ENCODE measurements at places on chromosomes 2 and 18. TPM values are rescaled to one million over a fixed set of nuclear protein-coding genes. Genes with fewer than 3 reads are reported as not detected.

GRCh38 chr2:147847746-147848391 is 3.0 kb downstream of the ACVR2A start:
- DNase-seq, result no peak

DNA sequence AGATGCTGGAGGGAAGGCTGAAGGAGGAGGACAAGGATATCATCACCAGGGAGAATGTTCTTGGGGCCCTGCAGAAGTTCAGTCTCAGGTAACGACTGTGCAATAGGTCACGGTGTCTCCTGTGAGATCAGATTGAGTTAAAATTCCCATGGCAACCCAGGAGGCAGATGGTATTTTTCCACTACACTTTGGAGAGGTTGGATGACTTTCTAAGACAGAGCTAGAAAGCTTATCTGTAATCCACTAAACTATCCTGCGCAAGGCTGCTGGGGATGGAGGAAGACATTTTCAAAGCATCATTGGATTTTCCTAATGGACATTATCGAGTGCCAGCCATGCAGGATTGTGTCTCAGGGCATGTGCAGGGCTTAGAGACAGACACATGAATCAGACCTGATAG is 74.6 kb downstream of the ARMC9 start:
- no peak for DNase-seq

GRCh38 chr2:27241761-27242613 is 20.9 kb downstream of the SLC30A3 start:
- no peak for DNase-seq

DNA sequence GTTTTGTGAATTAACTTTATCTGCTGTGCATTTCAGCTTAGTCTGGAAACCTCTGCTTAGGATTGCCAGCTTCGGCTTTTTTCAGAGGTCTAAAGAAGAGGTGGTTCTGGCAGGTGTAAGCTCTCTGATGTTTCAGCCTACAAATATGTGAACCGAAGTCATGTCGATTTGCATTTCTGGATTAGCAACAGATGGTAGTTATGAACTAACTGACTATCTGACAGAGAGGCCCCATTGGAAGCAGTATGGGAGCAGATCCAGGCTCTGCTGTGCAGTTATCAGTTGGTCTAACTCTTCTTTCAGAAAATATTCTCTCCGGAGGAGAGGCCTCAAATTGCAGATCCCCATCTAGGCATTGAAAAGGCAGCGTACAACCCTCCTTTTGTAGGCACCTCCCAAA is 32.7 kb upstream of the SPRED2 start:
- DNase-seq, result no peak

- no peak for DNase-seq
These were observed 261.6 kb upstream of the ZNF804A start for GRCh38 chr2:184336688-184337087.

- no peak for DNase-seq
These were observed 12.7 kb downstream of the SP3 start for GRCh38 chr2:173952267-173953046.

GRCh38 chr2:182144041-182144775 is 158.6 kb downstream of the PPP1R1C start:
- DNase-seq, result no peak

DNA sequence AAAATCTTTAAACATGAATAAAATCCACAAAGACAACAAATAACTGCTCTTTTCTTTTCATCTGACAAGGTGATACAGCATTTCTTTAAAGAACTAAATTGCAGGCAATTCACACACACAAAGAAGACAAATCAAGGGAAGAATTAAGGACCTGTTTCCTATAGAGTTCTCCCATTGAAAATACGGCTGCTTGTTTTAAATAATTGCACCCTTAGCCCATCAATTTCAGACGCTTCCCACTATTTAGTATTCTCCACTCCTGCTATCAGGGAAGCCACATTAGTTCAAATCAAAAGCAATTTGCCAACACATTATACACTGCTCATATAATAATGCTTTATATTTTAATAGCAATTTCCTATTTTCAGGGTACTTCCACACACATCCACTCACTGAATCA is 11.3 kb downstream of the CMPK2 start:
- no peak for DNase-seq

DNA sequence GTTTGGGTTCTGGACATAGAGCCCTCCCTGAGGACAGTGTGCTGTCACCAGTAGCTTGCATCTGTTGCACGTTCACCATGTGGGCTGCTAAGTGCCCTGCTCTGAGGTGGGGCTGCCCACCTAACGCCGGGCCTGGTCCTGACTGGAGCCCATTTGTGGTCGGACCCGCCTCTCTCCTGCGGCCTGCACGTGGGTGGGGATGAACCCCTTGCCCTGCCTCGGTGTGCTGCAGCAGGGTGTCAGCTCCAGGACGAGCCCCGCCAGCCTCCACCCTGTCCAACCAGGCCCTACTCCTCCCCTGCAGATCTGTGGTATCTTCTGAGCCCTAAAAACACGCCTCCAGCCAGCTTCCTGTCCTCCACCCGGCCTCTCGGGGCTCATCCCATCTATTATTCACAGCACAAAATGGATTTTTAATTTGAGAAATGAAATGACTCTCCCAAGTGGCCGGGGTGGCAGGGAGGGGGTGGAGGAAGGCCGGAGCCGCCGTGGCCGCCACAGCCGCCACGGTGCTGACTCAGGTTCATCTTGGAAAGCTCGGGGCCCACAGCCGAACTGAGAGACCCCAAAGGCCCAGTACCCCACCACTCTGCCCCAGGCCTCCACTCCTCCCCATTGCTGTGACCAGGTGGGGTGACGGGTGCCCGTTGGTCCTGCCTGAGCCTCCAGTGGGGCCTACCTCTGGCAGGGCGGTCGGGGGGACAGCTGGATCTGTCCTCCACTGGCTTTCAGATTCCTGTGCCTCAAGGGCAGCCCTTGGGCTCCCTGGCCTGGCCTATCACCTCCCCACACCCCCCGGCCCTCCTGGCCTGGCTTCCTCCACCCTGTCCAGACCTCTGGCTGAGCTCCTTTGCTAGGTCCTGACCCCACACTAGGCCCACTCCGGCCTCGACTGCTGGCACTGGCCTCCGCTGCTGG is 2.8 kb upstream of the ECEL1 start:
- DNase-seq, result no peak

DNA sequence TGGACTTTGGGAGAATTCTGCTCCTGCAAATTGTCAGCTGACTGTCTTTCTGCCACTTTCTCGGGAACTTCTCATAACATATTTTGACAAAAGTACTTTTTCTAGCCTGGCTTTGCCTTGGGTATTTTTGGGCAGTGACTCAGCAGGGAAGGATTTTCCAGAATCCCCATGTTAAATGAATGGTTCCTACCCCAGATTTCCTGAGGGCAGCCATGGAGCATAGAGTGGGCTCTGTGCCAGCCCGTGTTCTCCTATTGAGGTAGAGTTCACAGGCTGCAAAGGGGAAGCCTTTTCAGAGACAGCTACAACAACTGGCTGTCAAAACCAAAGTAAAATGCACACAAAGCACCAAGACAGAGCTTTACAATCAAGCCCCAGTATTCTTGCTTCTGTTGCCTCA is 59.8 kb downstream of the BMP10 start:
- no peak for DNase-seq

GRCh38 chr2:7619203-7619970 is 702.2 kb downstream of the RNF144A start:
- no peak for DNase-seq

DNA sequence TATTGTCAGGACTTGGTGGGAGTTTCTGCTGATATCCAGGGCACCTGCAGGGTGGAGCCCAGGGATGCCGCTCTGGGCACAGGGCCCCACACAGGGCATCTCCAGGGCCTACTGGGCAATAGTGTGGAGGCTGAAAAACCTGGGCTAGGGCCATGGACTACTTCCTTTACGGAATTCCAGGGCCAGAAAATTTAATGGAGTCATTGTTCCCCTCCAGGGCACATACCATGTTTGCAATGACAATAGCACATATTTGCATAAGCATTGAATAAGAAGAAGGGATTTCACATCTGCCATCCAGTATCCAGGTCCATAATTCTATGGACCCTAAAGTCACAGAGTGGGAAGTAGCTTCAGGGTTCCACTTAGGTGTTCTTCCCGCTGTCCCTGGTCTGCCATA is 103.8 kb upstream of the TPO start:
- no peak for DNase-seq

DNA sequence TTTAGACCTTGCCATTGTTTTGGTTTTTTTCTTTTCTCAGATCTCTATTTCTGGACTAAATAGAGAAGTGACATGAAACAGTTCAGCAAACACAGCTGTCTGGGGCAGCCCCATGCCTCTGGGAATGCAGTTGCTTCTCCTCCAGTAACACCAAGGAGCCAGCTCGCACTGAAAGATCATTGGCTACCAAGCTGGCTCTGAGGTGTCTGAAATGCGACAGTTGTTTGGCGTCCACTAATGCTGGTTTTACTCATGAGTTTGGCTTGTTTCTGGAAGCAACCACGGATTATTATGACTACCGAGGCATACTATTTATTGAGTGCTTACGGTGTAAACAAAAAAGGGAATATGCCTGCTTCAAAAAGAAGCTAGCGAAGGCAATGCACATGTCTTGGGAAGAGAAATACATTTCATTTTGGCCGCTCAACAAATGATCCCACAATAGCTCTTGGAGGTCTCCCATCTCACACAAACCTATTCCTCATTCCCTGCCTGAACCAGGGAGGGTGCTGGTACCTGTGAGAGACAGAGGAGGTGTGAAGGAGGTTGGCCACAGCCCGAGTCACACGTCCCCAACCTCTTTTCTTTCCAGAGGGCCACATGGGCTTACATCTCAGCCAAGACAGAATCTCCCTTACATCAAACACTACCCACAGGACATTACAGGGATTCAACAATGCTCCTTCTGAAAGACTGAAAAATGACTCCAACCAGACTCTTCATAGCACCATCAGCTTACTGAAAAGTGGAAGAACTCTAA is 37.5 kb upstream of the NEB start:
- DNase-seq, result no peak

DNA sequence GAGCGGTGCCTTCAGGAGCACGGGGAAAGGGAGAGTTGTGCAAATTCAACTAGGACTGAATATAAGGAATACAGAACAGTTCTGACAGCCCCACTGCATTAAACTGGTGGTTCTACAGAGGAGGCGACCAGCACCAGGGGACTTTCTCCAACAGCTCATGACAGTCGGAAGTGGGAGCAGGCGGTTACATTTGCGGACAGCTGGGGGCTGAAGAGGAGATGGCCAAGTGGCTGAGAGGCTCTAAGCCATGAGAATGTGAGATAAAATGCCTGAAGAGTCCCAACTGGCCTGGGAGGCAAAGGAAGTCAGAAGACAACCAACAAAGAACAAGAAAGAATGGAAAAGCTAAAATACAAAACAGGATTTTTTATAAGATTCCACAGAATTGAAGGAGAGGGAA is 141.3 kb downstream of the L3MBTL4 start:
- no peak for DNase-seq

DNA sequence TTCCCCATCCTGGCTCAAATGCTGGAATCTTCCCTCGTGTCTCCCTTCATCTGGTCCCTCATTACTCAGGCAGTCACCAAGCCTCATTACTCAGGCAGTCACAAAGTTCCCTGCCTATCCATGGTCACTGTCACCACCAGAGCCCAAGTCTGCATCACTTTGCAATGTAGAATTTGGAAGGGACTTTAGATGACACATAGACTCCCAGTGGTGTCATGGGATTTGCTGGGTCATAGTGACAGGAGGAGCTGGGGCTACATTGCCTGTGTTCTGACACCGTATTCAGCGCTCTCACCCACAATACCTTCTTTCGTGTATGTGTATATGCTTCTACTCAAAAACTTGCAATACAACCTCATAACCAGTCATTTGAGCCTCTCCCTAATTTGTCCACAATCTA is 2.1 kb upstream of the EMILIN1 start:
- no peak for DNase-seq

DNA sequence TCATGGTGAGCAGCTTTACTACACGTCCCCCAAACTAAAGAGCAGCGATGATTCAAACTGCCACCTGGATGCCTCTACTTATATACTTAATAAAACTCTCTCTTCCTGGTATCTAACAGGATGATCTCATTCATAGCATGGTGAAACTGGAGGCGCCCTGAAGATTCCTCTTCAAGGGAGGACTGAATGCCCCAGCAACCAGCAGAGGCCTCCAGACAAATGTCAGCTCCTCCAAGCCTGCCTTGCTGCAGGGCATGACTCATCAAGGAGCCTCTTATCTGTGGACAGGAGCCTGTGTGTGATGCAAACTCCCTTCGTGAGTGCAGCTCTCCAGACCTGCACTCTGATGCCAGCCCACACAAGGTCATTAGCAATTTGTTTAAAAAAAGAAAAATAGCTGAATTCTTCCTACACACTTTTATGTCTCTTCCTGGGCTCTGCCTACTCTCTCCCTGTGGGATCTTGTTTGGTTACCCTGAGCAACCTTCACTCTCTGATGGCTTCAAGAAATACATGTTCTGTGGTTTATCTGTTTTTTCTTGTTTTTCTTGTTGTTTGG is 30.2 kb downstream of the LONRF2 start:
- DNase-seq, result no peak

GRCh38 chr2:172065111-172065510 is 20.2 kb upstream of the DLX1 start:
- DNase-seq, result no peak

DNA sequence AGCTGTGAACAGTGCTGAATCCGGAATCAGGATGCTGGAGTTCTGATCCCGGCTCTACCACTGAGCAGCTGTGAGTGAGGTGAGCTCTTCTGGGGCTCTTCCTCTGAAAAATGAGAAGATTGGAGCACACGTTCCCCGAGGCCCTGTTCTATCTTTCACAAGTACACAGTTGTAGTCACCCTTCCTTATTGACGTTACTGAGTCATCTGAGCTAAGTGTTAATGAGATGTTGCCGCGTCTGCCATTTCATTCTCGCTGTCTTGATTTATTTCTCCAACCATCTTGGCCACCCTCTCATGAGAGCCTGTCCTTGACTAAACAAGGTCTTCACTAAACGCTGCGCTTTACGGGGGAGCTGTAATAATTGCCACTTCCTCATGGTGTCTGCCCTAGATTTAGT is 31.9 kb upstream of the EFR3B start:
- DNase-seq, result no peak

- DNase-seq, result no peak
These were observed 9.1 kb downstream of the MAT2A start for GRCh38 chr2:85547859-85548607.

DNA sequence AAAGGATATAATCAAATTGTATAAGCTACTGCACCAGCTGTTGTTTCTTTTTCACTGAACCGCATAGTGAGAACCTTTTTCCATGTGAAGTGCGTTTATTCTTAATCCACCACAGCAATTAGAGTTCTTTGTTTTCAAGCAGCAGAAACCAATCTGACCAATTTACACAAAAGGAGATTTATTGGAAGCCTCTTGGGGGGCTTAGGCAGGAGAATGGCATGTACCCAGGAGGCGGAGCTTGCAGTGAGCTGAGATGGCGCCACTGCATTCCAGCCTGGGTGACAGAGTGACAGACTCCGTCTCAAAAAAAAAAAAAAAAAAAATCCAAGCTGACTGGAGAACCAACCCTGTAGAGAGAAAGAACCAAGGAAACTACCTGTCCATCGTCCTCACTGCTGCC is 10.0 kb downstream of the ADNP2 start:
- no peak for DNase-seq

Gene TCF23
- total RNA-seq, result not detected

Gene GLI2
- not detected for total RNA-seq

Gene ACKR3
- total RNA-seq, result 4.2 TPM

Gene POTEC
- total RNA-seq, result not detected

Gene TYMS
- not detected for total RNA-seq

Gene TMEM182
- total RNA-seq, result 3.9 TPM

Gene VIT
- not detected for total RNA-seq

Gene CD302
- total RNA-seq, result 1.0 TPM

Gene TLX2
- 0.52 TPM for total RNA-seq

Gene TRIM43
- total RNA-seq, result not detected
